ENCODE measurements at places on chromosomes 6 and 20. TPM values are rescaled to one million over a fixed set of nuclear protein-coding genes. Genes with fewer than 3 reads are reported as not detected.

Gene IP6K3
- total RNA-seq = 0.12 TPM

Gene L3MBTL1
- 3.7 TPM for total RNA-seq

GRCh38 chr6:44653761-44654218 lies 266.3 kb downstream of the CDC5L start:
- DNase-seq = no peak

DNA sequence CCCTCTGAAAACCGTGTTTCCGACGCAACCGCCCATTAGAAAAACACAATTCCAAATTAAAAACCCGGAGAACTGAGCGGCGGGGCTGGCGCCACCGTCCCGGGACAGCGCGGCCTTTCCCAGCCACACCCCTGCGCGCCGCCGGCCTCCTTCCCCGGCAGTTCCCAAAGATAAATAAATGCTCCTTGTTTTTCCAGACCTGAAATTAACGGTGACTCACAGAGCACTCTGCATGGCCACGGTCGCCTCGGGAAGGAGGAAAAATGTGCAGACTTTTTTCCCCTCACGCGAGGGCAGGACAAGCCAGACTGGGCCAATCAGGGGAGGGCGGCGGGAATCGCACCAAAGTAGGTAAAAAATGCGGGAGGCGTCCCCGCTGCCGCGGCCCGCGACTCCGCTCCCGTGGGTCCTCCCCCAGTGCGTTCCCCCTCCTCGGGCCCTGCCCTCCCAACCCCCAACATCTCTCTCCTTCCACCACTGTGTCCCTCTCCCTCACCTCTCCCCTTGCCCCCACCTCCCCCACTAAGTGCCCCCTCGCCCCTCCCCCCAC lies 828 bp upstream of the DSTN start:
- peak; percentile 87 for DNase-seq

DNA sequence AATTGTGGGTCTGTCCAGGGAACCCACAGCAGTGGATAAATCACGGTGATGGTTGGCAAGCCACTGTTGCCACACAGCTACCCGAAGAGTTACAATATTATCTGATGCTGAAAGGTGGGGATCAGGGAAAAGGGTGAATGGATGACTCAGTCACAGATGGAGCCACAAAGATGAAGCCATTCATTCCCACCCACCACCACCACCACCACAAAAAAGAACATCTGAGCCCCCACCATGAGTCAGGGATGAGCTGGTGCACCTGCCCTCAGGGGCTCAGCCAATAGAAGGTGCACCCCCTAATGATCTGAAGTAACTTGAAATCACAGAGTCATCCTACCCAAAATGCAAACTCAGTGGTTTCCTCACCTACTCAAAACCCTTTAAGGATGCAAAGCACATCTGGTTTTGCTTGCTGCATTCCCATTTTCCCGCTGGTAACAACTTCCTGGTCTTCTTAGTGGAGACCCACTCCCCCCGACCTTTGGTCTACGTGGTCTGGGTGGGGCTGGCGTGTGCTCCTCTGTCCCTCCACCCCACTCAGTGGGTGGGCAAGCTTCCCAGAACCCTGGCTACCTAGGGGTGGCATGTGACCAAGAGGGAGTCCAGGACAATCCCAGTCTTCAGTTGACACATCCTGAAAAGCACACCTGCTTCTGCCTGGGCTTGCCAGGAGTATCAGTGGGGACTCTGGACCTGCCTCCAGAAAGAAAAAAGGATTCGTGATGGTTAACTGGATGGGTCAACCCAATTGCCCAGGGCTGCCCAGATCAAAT lies 125.5 kb downstream of the ANKRD60 start:
- no peak for DNase-seq

DNA sequence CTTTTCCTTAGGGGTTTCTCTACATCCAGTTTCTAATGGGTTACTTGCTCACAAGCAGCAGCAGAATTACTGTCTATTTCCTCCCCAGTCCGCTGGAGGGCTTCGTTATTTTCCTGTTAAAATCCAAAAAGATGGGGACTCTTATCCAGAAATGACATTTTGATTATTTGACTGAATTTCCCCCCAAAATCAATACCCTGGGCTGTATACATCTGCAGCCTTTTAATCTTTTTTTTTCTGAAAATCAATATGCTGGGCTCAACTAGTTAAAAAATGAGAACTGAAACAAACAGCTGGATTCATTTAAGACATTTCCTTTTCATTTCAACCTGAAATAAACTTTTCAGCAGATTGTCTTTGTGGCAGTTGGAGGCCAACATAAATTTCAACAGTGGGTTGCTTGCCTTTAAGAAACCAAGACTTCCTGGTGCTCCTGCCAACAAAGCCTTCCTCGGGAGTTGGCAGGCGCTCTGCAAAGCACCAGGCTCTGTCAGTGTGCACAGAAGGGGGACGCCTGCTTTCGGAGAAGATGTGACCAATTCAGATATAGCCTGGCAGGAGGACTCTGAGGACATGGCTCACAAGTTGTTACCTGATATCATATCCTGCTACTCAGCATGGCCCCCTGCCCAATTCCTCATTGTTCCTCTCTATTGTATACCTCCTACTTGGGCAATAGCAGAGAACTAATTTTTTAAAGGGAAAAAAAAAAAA lies 204.7 kb upstream of the ARG1 start:
- DNase-seq = peak; percentile 69

DNA sequence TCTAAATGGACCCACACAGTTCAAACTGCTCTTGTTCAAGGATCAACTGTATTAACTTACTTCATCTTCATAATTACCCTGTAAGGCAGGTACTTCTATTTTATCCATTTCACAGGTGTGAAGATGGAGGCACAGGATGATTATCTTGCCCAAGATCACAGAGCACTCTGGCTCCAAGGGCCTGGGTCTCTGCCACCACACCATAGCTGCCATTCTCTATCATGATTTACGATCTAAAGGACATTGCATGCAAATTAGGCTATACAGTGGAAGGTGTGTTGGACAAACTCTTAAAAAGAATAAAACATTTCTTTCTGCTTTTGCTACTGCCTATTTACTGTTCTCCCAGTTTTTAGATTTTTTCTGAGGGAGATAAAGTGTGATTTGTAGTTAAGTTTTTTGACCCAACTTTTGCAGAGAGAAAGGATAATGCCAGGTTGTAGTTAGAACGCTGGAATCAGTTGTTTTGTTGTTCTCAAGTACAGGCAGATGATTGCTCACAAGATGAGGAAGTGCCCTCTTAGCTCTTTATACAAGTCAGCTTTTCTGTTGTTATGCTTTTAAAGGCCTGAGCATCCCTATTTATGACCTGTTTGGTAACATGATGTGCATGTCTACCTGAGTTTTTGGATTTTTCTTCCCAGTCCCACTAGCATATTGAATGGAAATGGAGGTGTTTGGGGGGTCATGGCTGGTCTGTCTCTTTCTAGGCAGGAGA lies 247.9 kb downstream of the ZFAND3 start:
- no peak for DNase-seq

GRCh38 chr20:23246717-23247664 lies 103.6 kb upstream of the NXT1 start:
- DNase-seq = no peak

GRCh38 chr6:109010705-109011102 lies 83.9 kb downstream of the SESN1 start:
- DNase-seq = no peak

GRCh38 chr6:163085861-163086623 lies 328.5 kb upstream of the QKI start:
- DNase-seq = no peak

GRCh38 chr6:152173321-152173720 lies 365.8 kb downstream of the ESR1 start:
- no peak for DNase-seq

Measured in pancreas (tissue), 10 donors.